ENCODE measurements at places on chromosomes 2 and 18.

DNA sequence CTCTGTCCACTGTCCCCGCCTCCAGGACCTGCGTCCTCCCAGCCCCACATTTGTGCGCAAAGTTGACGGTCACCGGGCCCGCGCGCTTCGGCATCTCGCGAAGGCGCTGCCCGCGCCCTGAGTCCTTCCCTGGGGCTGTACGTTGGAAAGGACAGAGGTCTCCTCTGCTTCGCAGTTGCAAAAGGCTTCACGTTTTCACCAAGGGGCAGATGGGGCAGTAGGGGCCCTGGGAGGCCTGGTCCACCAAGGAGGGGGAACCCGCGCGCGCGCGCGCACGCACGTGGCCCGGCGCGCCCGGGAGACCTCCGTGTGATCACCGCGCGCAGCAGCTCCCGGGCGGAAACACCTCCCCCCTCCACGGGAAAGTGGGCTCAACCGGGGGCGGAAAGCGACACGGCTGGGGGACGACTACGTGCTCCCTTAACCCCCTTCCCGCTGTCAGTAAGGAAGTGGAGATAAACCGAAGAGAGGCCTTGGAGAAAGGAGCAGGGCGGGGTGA, 21.9 kb downstream of the TEX44 start:
- no peak for DNase-seq

DNA sequence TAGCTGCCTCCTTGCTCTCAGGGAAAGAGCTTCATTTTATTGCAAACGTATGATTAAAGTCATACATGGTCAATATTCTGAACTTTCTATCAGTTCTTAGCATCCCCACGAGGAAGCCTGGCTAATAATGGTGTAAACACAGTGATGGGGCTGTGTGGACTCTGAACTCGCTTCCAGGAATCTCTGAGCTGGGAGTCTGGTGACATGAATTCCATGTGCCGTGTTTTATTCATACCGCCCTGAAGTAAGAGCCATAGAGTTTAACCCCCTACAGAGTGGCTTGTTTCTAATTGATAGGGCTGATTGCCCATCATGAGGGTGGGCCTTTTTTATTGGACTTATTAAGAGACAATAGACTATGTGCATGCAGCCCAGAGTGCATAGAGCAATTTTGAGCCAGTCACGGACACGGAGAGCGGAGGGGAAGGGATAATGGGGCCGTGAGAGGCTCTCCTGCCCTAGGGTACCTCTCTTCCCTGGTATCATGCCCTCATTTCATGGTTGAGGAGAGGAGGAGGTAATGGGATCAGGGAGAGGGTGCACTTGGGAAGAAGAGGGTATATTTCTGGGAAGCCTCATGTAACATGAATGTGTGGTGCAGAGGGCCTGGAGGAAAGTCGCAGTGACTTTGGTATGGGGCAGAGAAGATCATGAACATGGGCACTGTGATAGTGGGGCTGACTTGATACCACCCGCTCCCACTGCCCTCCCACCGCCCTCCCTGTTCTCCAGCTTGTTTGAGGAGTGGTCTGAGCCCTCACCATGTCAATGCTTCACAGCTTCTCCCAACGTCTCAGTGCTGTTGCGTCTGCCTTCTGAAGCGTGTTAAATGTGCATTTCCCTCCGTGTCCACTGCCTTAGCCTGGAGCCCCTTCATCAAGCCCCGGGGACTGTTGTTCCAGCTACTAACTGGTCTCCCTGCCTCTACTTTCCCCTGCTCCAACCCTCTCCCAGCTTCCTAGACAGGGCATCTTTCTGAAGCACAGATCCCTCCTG, 73.2 kb downstream of the IL1R2 start:
- no peak for DNase-seq

- no peak for DNase-seq
Observed at GRCh38 chr18:61334491-61334850, 1.2 kb downstream of the CDH20 start.

- no peak for DNase-seq
Observed at GRCh38 chr2:231361701-231362554, 33.6 kb upstream of the B3GNT7 start.

DNA sequence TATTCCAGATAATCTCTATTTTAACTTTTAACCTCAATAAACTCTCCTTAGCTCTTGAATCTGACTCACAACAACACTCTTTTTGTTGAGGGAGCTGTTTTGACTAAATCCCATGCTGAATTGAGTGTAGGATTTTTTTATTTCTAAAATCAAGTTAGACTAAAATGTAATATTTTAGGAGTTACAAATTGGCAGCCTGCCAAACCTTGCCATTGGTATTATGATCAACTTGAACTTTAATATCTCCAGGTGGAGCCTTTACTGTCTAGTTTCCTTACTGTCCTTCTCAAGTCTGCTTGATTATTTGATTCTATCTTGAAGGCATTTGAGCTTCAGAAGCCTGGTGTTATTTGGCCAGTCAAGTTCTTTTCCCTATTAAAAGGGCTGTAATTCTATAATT, 8.7 kb downstream of the PIKFYVE start:
- no peak for DNase-seq

- DNase-seq, result no peak
Observed at GRCh38 chr2:21690005-21690404, 566.2 kb downstream of the TDRD15 start.

DNA sequence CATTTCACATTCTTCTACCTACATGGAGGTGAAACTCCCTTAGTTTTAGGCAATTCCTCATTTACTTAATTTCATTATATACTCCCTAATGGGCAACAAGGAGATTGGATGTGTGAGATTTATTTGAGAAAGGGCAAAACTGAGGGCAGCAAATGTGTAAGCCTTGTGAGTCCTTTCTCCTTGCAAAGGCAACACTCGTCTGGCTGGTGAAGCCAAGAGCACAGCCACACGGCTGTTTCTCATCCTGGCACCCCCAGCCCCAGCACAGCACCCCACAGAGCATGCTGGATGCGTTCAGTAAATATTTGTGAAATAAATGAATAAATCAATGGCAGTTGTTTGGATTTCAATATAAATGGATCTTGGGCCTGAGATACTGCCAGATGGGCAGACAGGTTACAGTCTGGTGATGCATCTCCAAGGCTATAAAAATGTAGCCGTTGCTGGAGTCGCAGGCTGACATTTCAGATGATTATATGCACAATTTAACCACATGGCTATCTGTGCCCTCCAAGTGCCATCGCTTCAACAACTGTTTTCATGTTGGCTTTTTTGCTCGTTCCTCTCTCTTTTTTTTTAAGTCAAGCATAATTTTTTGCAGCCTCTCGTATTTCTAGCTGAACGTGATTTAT, 154.1 kb upstream of the REV1 start:
- no peak for DNase-seq

DNA sequence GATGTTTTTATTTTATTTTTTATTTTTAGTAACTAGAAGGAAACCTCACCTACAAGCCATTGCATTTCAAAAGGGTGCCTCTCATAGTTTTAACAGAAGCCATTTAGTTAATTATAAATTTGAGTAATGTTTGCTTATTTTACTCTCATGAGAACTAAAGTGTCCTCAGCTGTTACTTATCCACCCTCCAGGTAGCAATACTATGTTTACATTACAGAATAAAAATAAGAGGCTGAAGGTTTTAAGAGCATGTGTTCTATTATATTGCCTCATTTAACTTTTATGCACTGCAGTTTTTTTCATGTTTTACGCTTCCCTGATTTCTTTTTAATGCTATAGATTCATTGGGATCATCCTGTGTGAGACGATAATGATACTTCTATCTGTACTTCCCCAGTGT, 235.5 kb downstream of the THSD7B start:
- no peak for DNase-seq

Data from RWPE1 (cell line).